ENCODE measurements at places on chromosomes 16 and 17. TPM values are rescaled to one million over a fixed set of nuclear protein-coding genes. Genes with fewer than 3 reads are reported as not detected.

GRCh38 chr16:82146957-82147356 lies 23.1 kb downstream of the MPHOSPH6 start:
- DNase-seq = no peak
- no peaks in the 10 kb centered on the region for H3K4me1 ChIP-seq
- no peak overlapping the region for H3K4me3 ChIP-seq
- peak overlapping the region; percentile 33 for H3K27ac ChIP-seq
- H3K36me3 ChIP-seq = peaks cover 2% of the 10 kb centered on the region

GRCh38 chr16:60882816-60883215 lies 1153.4 kb downstream of the CDH8 start:
- no peaks in the 10 kb centered on the region for H3K4me1 ChIP-seq
- no peak overlapping the region for H3K27ac ChIP-seq
- H3K27me3 ChIP-seq = no peaks in the 10 kb centered on the region
- no peak overlapping the region for H3K4me3 ChIP-seq

DNA sequence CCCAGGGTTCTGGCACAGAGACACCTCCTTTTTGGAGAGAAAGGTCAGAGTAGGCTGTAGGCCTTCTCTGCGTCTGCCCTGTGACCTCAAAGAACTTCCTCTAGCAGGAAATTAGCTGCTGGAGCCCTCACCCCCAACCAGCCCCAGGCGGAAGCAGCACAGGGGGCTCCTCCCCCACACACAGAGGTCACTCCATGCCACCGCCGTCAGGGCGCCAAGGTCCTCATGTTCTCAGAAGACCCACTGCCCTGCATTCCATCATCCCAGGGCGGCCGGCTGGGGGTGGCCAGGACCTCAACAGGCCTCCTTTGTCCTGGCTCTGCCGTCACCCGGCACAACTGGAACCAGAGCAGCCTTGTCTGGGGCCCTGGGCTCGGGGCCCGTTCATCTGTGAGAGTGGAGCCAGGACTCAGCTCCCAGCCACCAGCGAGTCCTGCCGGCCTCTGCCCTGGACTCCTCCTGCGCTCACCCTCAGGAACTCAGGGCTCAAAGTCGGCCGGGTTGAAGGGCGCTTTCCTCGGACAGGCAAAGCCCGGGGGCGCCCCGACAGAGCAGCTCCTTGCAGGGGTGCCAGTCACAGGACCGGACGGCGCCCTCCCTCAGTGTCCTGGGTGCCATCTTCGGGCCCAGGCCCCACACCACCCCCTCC lies 1.2 kb downstream of the TMC6 start:
- H3K27me3 ChIP-seq = peaks cover 48% of the 10 kb centered on the region
- H3K27ac ChIP-seq = peak overlapping the region; percentile 92
- DNase-seq = no peak
- peak overlapping the region; percentile 55 for H3K4me3 ChIP-seq
- peaks cover 30% of the 10 kb centered on the region for H3K36me3 ChIP-seq

DNA sequence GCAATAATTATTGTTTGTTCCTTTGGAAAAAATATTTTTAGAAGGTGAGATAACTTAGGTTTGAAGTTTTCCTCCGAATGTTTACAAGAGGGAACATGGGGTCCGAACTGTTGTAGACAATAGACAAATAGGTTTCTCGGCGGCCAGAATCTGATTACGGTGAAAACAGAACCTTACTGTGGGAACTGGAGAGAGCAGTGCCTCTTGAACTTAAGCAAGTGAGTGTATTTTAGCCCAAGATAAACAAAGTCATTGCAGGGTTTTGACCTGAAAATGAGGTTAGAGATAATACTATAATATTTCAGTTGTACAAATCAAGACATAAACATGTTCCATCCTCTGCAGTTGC lies 134.7 kb downstream of the ABCA8 start:
- H3K27ac ChIP-seq = no peak overlapping the region
- no peaks in the 10 kb centered on the region for H3K36me3 ChIP-seq
- H3K4me3 ChIP-seq = no peak overlapping the region
- DNase-seq = no peak
- no peaks in the 10 kb centered on the region for H3K4me1 ChIP-seq

DNA sequence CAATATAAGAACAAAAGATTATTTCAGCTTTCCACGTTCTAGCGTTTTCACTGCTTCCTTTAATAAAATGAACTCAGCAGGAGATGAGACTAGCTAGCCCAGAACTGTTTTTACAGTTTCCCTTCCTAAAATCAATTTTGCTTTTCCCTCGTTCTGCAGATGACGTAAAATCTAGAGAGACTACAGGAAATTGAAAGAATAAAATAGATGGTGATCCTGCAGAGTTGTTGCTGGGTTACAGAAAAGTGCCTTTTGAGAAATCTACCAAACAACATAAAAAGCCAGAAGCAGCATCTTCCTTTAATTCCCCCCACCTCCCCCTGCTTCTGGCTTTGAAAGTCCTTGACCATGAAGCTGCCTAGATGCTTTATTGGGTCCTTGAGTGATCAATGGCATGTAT lies 96.8 kb upstream of the CLEC3A start:
- peaks cover 2% of the 10 kb centered on the region for H3K4me1 ChIP-seq
- no peak overlapping the region for H3K27ac ChIP-seq
- H3K4me3 ChIP-seq = no peak overlapping the region
- DNase-seq = no peak

DNA sequence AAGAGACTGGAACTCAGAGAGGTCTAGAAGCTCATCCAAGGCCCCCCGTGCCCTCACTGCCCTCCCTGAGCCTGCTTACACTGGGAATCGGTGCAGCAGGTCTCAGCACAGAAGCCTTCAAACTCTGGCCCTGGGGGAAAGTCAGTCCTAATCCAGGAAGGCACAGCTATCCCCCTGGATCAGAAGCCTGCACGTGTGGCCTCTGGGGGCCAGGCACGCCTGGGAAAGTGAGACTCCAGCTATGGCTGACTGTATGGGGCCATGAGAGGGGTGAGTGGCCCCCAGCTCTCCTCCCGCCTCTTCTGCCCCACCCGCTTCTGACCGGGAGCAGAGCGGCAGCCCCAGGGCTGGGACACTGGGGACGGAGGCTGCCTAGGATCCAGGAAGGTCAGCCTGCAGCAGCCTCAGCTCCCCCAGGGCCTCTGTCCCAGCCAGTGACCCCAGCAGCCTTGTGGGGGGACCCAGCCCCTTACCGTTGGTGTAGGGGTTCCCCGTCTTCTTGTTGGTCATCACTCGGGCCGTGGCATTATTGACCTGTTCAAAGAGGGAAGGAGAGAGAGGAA lies 26.6 kb downstream of the ENGASE start:
- peaks cover 4% of the 10 kb centered on the region for H3K4me1 ChIP-seq
- peaks cover 19% of the 10 kb centered on the region for H3K27me3 ChIP-seq
- no peak overlapping the region for H3K4me3 ChIP-seq
- DNase-seq = no peak

Gene ADGRG1
- 30.1 TPM for total RNA-seq

DNA sequence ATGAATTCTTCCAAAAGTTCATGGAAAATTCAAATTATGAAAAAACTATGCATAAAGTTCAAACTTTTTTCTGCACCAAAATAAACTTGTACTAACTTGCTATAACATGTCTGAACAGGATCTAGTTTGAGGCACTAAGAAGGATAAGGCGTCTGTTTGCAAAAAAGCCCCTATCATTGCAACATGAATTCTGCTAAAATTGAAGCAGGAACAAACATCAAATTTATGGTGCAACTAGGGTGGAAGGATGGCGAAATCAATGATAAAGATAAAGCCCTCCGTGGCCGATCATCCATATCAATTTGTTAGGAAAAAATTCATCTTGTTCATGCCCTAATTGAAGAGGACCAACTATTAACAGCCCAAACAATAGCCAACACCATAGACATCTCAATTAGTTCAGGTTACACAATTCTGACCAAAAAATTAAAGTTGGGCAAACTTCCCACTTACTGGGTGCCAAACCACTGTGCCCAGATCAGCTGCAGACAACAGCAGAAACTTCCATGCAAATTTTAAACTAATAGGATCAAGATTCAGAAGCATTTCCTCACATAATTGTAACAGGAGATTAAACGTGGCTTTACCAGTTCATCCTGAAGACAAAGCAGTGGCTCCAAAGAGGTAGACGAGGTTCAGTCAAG lies 12.9 kb downstream of the IL21R start:
- no peak for DNase-seq
- H3K4me3 ChIP-seq = no peak overlapping the region
- no peaks in the 10 kb centered on the region for H3K36me3 ChIP-seq
- H3K27me3 ChIP-seq = no peaks in the 10 kb centered on the region

All from spinal cord (tissue), 10 donors.